Mucosa of gallbladder (tissue), 1 donor: ENCODE measurements at places on chromosomes 1 and 21. TPM values are rescaled to one million over a fixed set of nuclear protein-coding genes. Genes with fewer than 3 reads are reported as not detected.

- DNase-seq, result no peak
These were observed 20.8 kb downstream of the ACADM start for GRCh38 chr1:75745276-75745675.

DNA sequence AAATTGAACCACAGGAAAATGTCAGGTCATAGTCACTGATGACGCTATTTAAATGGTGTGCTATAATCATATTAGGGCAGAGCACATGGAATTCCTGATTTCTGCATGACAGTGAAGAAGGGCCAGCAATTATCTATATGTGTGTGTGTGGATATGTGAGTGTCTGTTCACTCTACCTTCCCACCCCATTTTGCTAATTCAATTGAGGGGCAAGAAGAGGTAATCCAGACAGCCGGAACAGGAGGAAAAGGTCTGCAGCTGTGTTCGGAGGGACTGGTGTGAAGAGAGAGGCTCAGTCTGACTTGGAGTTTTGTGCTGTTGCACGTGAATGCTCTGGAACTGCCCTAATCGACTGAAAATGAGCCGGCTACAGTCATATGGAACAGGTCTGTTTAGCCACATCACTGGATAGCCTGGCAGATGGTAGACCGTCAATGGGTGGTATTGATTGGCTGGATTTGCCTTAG lies 5.1 kb upstream of the ELAVL4 start:
- DNase-seq, result no peak

The BEST4 gene
- total RNA-seq, result 0.37 TPM

DNA sequence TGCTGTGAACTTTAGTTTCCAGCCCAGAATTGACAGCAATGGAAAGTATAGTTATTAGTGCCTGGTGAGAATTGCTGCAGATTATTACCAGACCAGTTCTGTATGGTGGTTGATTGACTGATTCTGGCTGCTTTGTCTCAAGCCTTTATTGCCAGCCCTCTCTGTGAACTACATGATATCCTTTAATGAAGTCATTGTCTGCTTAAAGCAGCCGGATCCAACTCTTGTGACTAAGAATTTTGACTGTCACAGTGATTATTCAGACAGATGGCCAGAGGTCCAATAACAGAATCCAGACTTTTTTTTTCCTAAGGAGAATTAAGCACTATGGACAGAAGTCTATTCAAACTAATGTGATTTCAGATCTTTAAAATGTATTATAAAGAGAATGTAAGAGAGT lies 1548.6 kb upstream of the B3GALT2 start:
- no peak for DNase-seq

DNA sequence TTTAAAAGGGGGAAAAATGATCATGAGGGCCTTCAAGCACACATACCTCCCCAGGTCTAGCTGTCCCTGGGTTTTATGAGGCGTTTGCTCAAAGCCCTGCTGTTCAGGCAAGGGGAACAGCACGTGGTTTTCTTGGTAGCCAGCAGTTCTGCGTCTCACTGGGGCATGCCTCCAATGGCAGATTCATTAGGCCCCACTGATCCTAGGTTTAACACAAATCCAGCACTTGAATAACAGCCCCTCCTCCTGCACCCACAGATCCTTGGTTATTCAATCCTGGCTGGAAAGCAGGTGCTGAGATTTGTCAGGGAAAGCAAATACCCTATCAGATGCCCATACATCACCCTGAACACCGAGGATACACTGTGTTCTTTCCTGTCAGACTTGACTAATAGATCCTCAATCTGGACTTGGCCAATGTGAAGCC lies 106.4 kb downstream of the ZC3H11B start:
- no peak for DNase-seq

The KRTAP13-2 gene
- total RNA-seq, result not detected

DNA sequence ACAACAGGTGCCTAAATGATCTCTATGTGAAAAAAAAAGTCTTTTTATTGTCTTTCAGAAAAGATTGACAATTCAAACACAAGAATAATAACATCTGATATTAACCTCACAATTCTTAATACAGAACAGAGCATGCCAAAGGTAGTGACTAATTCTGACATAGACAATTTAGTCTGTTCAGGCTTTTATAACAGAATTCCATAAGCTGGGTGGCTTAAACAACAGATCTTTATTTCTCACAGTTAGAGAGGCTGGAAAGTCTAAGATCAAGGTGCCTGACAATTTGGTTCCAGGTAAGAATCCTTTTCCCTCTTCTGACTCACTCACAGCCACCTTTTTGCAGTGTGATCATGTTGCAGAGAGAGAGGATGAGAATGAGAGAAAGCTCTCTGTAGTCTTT lies 27.0 kb downstream of the DPYD start:
- DNase-seq, result no peak

The CD55 gene
- total RNA-seq, result 17.9 TPM

GRCh38 chr1:55980582-55980981 lies 598.8 kb downstream of the PLPP3 start:
- DNase-seq, result no peak
